Occipital lobe (tissue), 3 donors: ENCODE measurements at places on chromosomes 12 and 14. TPM values are rescaled to one million over a fixed set of nuclear protein-coding genes. Genes with fewer than 3 reads are reported as not detected.

The TAS2R9 gene
- 1.2 TPM for total RNA-seq

The MIP gene
- total RNA-seq, result 0.62 TPM

The HOXC4 gene
- total RNA-seq, result not detected

The WNT5B gene
- total RNA-seq, result 30.7 TPM

The POMT2 gene
- total RNA-seq, result 11.5 TPM

The SDR39U1 gene
- total RNA-seq, result 17.0 TPM

The GPR132 gene
- total RNA-seq, result 0.94 TPM

The TMEM253 gene
- not detected for total RNA-seq

The ATXN3 gene
- total RNA-seq, result 35.1 TPM

The TEX52 gene
- total RNA-seq, result not detected

The LRTM2 gene
- total RNA-seq, result 4.5 TPM

The VWF gene
- 9.7 TPM for total RNA-seq

The HNF1A gene
- total RNA-seq, result not detected

The TSHR gene
- total RNA-seq, result under 0.01 TPM

The DIO2 gene
- total RNA-seq, result 31.0 TPM

The KRT75 gene
- total RNA-seq, result not detected

The KRT5 gene
- 0.62 TPM for total RNA-seq

The SMAGP gene
- total RNA-seq, result 3.1 TPM

The NINJ2 gene
- 0.31 TPM for total RNA-seq

The C12orf54 gene
- total RNA-seq, result not detected

The IFT43 gene
- total RNA-seq, result 28.2 TPM

The ISCU gene
- total RNA-seq, result 36.2 TPM

The OVCH1 gene
- total RNA-seq, result 1.2 TPM

The MIPOL1 gene
- total RNA-seq, result 29.9 TPM

The KLRF1 gene
- total RNA-seq, result 0.47 TPM

The GPR137C gene
- total RNA-seq, result 27.8 TPM

The DHRS2 gene
- 0.31 TPM for total RNA-seq

The LAG3 gene
- total RNA-seq, result not detected

The TAS2R14 gene
- total RNA-seq, result 11.4 TPM

The TAMALIN gene
- total RNA-seq, result 1.6 TPM

The VRTN gene
- not detected for total RNA-seq

The ANKRD9 gene
- 5.9 TPM for total RNA-seq

The IL22 gene
- not detected for total RNA-seq

The MMP17 gene
- 25.9 TPM for total RNA-seq

The WNT1 gene
- total RNA-seq, result not detected

The RERGL gene
- total RNA-seq, result 1.7 TPM

The RFX4 gene
- 3.6 TPM for total RNA-seq

The CCDC91 gene
- total RNA-seq, result 160 TPM

The RAD9B gene
- 0.94 TPM for total RNA-seq

The PLD4 gene
- total RNA-seq, result 5.8 TPM

The ARHGDIB gene
- 5.8 TPM for total RNA-seq

The MYO1H gene
- 0.16 TPM for total RNA-seq

The OTOGL gene
- 0.62 TPM for total RNA-seq

The CLEC14A gene
- total RNA-seq, result 4.5 TPM

The INSM2 gene
- 0.47 TPM for total RNA-seq

The PTPN6 gene
- 3.1 TPM for total RNA-seq
